ENCODE measurements at places on chromosomes 5 and 9. TPM values are rescaled to one million over a fixed set of nuclear protein-coding genes. Genes with fewer than 3 reads are reported as not detected.

GRCh38 chr5:16616536-16617273 is at the start of gene RETREG1:
TSS of gene RETREG1 (minus strand) at chr5:16616997. CDS start at chr5:16616971, 26 bp downstream.
- peak; percentile 77 for DNase-seq

- no peak for DNase-seq
Measured at GRCh38 chr5:103744159-103744558, 181.6 kb upstream of the NUDT12 start.

DNA sequence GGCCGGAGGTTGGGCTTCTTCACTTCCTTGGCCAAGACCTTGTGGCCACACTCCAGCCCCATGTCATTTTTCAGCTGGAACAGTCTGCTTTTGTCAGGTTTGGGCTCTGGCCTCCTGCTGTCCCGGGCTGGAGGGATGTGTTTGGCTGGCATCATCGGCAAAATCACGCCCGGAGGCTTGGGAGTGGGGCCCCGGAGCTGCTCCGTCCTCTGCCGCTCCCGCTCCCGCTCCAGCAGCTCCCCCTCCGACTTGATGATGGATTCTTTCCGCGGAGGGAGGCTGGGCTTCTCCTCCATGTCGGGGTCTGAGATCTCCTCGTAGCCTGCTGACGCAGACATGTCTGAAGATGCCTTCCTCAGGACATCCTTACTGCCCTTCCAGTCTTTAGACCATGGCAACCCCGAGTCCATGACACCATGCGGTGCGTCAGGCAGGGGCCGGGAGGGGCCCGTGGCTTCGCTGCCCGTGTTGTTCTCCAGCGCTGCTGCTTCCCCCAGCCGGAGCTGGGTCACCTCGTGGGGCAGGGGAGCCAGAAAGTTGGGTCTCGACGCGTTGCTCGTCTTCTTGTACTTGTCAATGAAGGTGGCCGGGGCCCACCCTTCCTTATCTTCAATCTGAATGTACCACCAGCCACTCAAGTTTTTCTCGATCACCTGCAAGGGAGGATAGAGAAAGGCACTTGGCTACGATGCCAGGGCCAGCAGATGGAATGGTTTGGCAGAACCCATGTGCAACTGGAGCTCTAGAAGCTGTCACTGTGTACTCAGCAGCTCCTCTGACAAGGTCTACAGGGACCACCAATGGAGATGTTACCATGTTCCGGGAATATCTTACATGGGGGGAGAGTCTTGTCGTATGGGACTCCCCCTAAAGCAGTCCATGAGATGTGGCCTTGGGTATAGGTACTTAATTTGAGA is 56.0 kb upstream of the UBTD2 start:
- DNase-seq: no peak

- no peak for DNase-seq
Measured at GRCh38 chr5:97877588-97877987, 694.5 kb upstream of the RIOK2 start.

DNA sequence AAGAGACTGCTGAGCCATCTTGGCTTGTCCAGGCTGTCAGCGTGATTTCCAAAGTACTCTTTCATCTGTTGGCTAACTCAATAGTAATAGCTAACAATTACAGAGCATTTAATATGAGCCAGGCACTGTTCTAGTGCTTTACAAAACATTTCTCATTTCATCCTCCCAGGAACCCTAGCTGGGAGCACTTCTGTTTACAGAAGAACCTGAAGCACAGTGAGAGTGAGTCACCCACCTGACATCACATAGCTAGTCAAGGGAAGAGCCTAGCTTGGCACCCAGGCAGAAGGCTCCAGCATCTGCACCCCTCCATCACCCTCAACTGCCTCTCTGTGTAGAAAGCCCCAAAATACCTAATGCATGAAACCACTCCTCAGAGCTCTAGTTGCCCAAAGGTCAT is 57.5 kb upstream of the IQGAP2 start:
- DNase-seq: no peak

DNA sequence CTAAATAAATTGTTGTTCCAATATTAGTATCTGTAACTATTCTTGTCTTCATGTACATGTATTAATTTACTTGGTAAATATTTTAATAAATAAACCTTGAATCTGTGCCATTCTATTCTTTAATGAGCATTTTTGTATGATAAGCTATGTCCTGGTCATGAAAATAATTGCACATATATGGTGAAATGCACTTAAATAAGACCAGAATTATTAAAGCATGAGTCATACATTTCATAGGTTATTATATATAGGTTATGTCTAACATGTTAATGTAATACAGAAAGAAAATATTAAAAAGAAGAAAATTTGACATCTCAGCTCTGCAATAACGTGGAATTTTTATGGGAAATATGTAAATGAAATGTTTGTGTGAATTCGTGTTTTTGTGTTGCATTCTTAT is 1168.1 kb downstream of the TAF11L14 start:
- no peak for DNase-seq

DNA sequence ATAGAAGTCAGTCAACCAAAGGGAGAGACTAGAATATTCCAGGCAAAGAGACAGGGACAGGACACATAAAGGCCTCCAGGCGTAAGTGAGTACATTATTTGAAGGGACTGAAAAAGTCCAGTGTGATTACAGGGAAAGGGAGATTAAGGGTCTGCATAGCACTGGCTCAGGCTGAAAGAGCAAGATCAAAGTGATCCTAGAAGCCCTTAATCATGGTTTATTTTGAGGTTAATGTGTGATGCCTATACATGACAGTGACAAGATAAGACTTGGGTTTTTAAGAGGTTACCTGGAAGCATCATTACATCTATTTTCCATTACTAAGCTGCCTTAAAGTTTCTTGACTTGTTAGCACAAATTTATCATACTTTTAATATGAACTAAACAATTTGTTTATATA is 25.8 kb downstream of the LMBRD2 start:
- DNase-seq: no peak

DNA sequence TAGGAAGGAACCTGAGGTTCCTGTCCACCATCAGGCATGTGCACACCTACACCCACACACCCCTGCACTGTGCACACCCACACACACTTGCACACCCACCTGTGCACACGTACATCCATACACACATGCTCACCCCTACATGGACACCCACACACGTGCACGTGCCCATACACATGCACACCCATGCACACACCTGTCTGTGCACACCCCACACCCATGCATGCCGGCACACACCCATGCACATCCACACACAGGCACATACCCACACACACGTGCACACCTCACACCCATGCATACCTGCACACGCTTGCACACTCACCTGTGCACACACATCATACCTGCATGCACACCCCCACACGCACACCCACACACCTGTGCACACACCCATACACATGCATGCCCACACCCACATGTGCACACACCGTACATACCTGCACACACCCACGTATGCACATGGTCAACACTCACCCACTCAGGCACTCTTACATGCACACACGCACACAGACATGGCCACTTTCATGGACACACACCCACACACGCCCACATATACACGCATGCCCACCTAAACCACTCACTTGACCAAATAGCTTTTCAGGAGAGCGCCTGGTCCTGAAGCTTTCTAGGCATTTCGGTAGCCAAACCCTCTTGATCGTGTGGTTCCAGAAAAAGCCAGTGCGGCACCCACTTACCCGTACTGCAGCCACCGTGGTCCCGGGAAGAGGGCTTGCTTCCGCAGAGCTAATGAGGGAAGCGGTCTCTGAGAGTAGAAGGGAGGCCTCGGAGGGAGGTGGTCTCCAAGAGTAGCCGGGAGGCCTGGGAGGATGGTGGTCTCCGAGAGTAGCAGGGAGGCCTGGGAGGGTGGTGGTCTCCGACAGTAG is 36.7 kb upstream of the CLPTM1L start:
- DNase-seq: no peak

DNA sequence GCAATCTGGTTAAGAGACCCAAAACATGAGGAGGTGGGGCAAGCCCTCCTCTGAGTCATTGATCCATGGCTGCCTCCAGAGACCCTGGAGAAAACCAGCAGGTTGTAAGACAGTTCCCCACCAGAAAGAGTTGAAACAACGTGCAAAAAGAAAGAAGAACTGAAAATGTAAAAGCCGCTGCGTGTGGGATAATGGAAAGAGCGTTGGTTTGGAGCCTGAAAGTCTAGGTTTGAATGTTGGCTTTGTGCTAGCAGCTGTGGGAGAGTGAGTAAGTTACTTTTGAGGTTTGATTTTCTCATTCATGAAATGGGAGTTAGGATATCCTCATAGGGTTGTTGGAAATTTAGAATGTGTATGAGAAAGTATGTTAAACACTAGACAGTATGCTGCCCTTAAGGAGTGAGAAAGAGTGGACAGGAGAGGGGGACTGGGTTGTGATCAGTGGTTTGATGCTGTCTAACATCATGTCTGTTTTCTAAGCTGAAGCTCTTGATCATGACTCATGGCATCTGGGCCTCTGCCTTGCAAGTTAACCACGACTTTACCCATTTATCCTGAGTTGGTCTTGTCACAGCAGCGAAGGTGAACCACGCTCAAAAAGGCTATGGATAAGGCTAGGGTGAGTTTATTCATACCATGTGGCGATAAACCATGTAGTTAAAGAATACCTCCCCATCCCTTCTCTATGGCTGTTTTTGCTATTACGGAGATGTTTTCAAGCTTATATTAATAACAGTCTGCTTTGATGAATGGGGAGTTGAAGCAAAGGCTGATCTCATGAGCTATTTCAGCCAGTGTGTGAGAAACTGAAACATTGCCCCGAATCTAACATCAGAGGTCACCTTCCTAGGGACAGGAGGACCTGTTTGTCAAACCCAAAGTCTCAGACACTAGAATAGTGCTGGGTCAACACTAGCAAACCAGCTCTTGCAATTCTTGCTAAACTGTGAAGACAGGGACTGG is 41.3 kb downstream of the ZNF366 start:
- DNase-seq: no peak

GRCh38 chr9:85157772-85158171 is 488.2 kb downstream of the NTRK2 start:
- no peak for DNase-seq

DNA sequence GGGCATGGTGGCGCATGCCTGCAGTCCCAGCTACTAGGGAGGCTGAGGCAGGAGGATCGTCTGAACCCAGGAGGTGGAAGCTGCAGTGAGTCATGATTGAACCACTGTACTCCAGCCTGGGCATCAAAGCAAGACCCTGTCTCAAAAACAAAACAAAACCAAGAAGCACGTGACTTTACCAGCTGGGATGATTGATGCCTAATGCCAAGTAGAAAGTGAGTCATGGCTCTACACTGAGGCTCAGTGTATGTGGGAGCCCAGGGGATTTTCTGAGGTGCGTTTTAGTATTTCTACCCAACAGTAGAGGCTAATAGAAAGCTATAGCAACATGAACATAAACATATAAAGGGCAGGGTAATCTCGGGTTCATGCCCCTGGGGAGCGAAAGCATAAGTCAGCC is 13.9 kb upstream of the BRD3OS start:
- no peak for DNase-seq

The BHMT2 gene
- 10.3 TPM for total RNA-seq

GRCh38 chr5:132887283-132887682 is 13.8 kb downstream of the LEAP2 start:
- no peak for DNase-seq

The C9 gene
- not detected for total RNA-seq

The ZNG1A gene
- 8.1 TPM for total RNA-seq

- no peak for DNase-seq
Measured at GRCh38 chr9:136336156-136336870, 9.0 kb downstream of the GPSM1 start.

- DNase-seq: peak; percentile 24
Measured at GRCh38 chr5:34525761-34526160, 130.4 kb upstream of the RAI14 start.

The SPAG8 gene
- 2.7 TPM for total RNA-seq

GRCh38 chr5:41219658-41220269 is 6.4 kb upstream of the C6 start:
- DNase-seq: no peak

The GABRB2 gene
- 0.17 TPM for total RNA-seq

DNA sequence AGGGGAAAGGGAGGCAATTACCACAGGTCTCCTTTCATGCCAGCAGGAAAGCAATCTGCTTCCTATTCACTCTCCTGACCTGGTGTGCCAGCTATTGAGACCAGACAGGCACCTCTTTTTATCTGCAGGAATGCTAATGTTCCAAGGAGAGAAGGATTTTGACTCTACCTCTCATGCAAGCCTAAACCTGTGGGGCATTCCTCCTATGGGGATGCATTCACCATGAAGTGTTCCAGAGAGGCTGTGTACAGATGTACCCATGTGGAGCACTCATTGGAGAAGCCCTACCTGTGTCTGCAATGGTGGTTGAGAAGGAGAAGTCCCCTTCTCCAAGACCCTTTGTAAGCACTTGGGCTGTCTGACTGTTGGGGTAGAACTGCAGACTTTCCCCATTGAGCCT is 45.4 kb upstream of the EDIL3 start:
- no peak for DNase-seq

- no peak for DNase-seq
Measured at GRCh38 chr5:53164478-53165165, 55.1 kb upstream of the MOCS2 start.

DNA sequence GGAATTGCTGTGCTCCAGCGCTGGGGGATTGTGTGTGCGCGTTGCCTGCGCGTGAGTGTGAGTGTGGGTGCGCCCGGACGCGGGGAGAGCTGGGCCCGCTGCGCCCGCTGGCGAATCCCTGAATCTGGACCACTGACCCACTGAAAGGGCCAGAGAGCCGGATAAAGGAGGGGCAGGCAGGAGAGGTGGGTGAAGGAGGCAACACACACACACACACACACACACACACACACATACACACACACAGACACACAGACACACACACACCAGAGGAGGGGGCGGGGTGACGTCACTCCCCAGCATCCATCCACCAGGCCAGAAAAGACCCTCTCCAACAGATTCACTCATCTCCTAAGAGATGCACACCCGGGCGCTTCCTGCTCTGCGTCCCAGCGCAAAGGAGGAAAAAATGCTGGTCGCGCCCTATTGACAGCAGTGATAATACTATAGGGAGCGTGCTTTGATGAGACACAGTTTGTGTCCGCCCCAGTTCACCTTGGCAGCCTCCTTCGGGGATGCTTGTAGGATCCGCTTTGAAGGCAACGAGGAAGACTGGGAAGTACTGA is 1059.1 kb upstream of the DMAC1 start:
- DNase-seq: no peak

DNA sequence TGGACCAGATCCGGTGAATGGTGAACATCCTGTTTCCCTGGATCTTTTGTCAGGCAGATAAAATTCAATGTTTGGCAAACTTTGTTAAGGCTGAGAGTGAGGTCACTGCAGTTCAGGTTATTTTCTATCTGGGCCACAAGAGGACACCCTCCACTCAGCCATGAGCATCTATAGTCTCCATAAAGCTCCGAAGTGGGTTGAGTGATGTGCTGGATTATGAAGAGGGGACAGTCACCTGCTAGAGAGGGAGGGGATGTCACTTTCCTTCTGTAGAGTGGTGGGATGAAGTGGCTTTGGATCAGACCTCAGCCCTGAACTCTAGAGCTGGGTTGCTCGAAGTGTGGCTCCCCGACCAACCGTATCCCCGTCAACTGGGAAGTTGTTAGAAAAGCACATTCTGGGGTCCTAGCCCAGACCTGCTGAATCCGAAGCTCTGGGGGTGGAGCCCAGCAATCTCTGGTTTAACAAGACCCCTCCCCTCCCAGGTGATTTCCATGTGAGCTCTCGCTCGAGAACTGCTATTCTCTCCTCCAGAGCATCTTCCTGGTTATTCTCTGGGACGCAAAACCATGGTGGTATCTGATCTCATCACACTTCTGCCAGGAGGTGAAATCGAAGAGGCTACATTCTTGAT is 31.8 kb upstream of the FGF1 start:
- DNase-seq: no peak

The CEL gene
- 1.1 TPM for total RNA-seq

- DNase-seq: no peak
Measured at GRCh38 chr9:93967020-93967803, 12.1 kb upstream of the BARX1 start.

The CAVIN4 gene
- 133 TPM for total RNA-seq

The ZBTB26 gene
- 3.7 TPM for total RNA-seq
